ENCODE measurements at places on chromosomes 6 and 20. TPM values are rescaled to one million over a fixed set of nuclear protein-coding genes. Genes with fewer than 3 reads are reported as not detected.

- DNase-seq, result no peak
These were observed 56.5 kb upstream of the HFE start for GRCh38 chr6:26030716-26031115.

GRCh38 chr6:43972913-43973300, 154.3 kb downstream of the MRPL14 start:
- DNase-seq, result no peak

DNA sequence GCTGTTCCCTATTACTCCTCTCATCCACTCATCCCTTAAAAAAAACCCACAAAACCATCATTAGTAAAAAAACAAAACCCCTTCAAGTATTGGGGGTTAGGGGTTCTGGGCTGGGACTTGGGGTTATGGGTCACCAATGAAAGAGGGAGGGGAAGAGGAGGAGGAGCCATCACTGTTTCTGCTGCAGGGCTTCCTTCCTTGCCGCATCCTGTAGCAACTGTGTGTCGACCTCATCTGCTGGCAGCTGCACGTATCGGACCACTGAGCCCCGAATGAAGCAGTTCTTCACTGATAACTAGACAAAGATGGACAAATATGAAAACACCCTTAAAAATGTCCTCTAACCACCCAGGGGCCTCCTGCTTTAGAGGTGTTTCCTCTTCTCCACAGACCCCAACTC, 2.0 kb upstream of the VARS1 start:
- DNase-seq, result no peak

GRCh38 chr6:28597924-28598722, 72.4 kb downstream of the GPX5 start:
- DNase-seq, result no peak

DNA sequence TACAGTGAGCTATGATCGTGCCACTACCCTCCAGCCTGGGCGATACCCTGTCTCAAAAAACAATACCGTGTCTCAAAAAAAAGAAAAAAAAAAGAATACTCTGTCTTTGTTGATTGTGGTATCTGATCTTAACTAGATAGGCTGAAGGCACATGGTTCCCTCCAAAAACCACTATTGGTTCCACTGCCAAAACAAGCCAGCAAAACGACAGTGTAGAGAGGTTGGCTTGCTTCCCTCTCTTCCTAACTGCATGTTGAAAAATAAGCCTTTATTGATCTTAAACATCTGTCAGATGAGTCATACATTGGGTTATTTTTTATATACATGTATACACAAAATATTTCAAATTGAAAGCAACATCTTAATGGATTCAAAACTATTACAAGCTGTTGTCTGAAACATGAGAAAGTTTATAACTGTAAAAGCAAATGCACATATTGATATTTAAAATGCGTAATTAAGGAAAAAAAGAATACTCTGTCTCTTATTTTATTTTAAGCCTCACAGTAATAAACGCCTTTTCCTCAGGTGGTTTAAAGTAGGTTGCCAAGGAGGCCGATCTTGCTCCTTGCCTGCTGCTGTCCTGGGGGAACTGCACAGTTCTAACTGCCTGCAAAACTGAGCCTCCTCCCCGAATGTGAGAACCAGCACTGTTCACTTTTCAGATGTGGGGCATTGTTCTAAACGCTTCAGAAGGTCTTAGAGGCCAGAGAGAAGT, 7.0 kb upstream of the NINL start:
- DNase-seq, result no peak

DNA sequence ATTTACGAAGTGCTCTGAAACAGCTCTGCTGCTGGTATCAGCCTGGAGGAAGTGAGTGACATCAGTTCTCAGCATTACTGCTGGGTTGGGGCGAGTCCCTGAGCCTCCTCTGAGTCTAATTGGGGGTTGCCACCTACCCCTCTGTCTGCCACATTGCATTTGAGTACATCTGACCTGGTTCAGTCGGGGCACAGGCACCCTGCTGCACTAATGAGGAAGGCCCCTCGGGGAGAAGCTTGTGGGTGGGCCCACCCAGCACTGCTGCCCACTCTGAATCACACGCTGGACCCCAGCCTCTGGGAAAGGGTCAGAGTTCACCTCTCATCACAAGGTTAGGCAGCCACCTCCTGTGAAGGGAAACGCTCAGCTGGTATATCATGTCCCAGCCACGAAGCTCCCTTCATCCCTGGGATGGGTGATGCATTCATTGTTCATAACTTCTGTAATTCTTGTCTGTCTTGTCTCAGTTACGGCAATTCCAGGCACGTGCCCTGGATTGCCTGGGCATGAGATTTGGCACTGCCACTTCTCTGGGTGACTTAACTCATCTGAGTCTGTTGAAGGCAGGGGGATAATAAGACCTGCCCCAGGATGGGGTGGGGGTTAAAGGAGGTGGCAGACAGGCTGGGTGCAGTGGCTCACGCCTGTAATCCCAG, 13.3 kb downstream of the DNMT3B start:
- DNase-seq, result no peak

DNA sequence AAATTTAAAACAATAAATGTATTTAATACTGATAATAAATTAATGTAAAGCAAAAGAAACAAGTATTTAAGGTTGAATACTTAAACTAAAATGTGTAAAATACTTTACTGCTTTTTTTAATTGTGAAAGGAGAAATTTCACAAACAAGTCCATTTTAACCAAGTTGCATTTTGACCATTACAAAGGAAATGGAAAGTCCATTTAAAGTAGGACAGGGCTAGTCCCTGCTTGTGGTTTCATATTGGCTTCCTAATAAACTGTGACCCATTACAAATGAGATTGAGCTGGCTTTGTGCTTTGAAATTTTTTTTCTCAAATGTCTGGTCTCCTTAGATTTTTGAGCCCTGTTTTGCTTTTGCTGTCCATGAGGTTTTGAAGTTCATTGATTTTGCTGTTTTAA, 527.6 kb downstream of the MAFB start:
- no peak for DNase-seq

DNA sequence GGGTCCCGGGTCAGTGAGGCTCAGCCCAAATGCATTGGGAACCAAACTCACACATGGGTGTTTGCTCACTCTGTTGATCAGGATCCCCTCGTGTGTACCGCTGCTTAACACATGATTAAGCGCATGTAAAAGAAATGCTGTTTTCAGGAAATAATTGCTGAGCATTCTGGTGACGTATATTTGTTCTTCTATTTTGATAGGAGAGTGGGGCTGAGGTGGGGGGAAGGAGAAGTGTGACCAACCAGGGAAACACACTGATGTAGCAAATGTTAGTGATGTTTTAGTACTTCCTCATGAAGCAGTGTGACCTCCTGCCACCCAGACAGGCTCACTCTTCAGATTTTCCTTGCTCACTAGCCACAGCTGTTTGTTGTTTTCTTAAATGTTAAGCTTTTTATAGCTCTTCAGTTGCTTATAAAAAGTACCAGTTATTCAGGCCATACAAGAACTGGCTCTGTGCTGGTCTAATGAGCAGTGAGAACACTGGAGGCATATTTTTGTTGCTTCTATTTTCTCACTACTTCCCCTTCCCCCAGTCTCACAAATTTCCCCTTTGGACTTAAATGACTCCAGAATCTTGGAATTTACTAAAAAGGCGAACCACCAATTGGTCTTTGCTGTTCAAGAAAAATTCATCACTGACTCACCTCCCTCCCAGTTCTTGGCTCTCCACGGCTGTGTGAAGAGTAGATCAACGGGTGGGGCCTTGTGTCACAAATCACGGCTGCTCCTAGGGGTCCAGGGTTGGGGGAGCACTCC, 79.2 kb upstream of the BACH2 start:
- DNase-seq, result no peak

KCNG1 gene
- total RNA-seq, result not detected

COL21A1 gene
- not detected for total RNA-seq

COX4I2 gene
- total RNA-seq, result not detected

TRIM10 gene
- 0.37 TPM for total RNA-seq

RHAG gene
- not detected for total RNA-seq

BPIFA1 gene
- total RNA-seq, result not detected

PROCR gene
- total RNA-seq, result 0.89 TPM

CRIP3 gene
- total RNA-seq, result 2.1 TPM

Measured in T-helper 17 cell (primary cell).